ENCODE measurements at places on chromosomes 2 and 18.

GRCh38 chr18:13871701-13872100 is 43.6 kb downstream of the MC2R start:
- DNase-seq, result no peak

GRCh38 chr18:11383381-11383780 is 226.0 kb upstream of the SLC35G4 start:
- DNase-seq, result no peak

- DNase-seq, result no peak
Observed at GRCh38 chr2:63903003-63903402, 61.3 kb downstream of the UGP2 start.

DNA sequence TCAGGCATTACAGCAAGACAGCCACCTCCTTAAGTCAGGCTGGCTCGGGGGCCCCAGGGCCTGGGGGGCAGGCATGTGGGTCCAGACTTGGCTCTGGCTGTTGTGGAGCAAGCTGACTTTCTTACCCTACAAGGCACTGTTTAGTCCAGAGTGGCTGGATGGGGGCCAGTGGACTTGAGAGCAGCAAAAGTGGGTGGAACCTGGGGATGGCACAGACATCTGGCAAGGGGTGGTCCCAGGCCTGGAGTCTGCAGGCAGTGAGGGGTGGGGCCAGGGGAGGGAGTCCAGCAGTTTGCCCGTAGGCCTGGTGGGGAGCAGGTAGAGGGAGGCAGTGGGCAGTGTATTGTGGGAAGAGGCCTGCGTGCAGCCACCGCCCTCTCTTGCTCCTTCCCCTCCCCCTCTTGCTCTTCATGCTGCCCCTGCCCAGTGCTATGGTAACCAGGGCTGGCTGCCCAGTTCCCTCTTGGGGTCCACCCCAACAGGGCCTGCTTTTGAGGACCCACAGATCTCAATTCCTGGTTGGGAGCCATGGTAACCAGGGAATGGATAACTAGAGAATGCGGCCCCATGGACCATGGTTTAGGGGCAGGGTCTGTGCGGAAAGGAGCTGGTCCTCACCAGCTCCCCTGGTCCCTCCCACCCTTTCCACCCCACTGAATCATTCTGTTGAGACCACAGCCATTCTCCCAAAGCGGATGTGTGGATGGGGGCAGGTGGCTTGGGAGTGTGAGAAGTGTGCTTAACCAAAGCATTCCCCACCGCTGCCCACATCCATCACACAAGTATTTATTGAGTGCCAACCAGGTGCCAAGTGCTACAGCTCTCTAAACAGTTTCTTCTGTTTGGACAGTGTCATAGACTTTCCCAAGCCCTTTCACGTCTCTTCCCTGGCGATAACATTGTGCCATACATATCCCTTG is 19.3 kb downstream of the SPEG start:
- DNase-seq, result no peak

GRCh38 chr2:5540856-5541255 is 151.3 kb upstream of the SOX11 start:
- DNase-seq, result no peak

Measured in suppressor macrophage treated with lipopolysaccharide for 1 hour (primary cell).